Daoy (cell line): ENCODE measurements at places on chromosomes 13 and 19.

GRCh38 chr13:96819375-96819774 is 174.9 kb downstream of the OXGR1 start:
- DNase-seq, result no peak

- no peak for DNase-seq
Observed at GRCh38 chr13:37889820-37890219, 20.2 kb upstream of the TRPC4 start.

DNA sequence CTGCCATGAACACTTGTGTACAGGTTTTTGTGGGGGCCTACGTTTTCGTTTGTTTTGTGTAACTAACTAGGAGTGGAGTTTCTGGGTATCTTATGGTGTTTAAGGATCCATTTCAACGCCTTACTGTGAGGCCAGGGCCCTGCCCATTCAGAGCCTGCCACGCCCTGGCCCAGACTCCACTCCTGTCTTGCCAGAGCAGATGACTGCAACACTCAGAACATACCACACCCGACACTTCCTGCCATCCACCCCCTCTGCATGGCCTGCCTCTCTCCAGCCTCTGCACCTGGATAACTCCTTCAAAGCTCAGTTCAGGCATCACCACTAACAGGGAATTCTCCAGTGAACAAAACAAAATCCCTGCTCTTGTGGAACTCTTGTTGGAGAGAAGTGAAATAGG is 43.2 kb downstream of the RGCC start:
- DNase-seq, result peak; percentile 19

GRCh38 chr13:103386341-103386740 is 320.1 kb upstream of the SLC10A2 start:
- DNase-seq, result peak; percentile 65

GRCh38 chr13:112968380-112968909 is 569 bp upstream of the MCF2L start:
- peak; percentile 32 for DNase-seq

DNA sequence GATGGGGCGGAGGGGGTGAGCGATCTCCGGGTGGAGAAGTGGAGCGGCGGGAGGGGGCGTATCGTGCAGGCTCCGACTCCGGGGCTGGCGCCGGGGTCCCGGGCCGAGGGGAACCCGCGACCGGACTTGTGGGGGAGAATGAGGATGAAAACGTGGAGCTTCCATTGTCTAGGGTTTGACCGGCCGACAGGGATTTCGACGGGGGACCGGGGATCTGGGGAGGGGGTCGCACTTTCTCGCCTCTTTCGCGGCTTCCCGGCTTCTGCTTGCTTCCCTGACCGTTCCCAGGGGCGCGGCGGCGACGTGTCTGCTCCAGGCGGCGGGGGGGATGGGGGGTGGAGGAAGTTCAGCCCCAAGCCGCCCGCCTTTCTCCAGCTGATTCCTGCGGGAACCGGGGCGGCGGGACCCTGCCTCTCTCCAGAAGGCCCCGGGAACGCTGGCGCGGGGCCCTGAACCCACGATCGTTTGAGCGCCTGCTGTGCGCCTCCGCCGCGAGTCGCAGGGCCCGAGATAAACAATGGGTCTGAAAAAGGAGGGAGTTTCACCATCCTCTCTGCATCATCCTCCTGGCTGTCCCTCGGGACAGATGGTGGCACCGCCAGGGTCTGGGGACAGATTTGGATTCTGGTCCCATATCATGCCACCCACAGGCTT is 790 bp downstream of the TPM4 start:
- DNase-seq, result no peak

DNA sequence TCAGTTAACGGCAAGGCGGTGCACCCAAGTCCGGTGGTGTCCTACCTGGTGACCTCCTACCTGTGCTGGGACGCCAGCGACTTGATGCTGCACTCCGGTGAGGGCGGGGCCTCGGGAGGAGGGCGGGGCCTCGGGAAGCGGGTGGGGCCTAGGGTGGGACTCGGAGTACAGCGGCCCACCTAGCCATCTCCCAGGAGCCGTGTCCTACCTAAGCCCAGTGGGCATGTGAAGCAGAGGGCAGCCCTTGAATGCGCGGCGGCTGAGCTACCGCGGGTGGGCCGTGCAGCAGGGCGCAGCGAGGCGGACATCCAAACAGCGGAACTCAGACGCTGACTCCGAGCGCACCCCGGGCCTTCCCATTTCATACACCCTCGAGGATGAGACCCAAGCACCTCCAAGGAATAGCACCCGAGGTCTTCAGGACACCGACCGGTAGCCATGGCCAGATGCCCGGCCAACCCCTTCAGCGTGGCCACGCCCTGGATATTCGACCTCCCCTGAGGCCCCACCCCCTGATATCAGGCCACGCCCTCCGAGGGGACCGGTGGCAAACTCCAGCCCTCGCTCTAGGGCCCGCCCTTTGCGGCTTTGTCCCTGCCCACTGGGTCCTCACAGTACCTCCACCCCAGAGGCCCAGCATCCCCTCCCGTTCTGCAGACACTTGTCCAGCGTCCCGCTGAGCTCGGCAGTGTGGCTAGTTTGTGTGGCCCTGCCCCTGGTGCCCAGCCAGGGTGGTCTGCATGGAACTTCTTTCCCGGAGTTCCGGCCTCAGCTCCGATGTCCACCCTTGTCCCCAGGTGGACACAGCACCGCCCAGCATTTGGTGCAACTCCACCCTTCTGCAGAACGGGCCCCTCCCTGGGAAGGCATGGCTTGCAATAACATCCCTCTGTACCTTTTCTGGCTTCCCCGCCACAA is 5.4 kb downstream of the KLK1 start:
- peak; percentile 79 for DNase-seq

- DNase-seq, result peak; percentile 13
Observed at GRCh38 chr13:74026753-74027152, 107.5 kb downstream of the KLF12 start.

DNA sequence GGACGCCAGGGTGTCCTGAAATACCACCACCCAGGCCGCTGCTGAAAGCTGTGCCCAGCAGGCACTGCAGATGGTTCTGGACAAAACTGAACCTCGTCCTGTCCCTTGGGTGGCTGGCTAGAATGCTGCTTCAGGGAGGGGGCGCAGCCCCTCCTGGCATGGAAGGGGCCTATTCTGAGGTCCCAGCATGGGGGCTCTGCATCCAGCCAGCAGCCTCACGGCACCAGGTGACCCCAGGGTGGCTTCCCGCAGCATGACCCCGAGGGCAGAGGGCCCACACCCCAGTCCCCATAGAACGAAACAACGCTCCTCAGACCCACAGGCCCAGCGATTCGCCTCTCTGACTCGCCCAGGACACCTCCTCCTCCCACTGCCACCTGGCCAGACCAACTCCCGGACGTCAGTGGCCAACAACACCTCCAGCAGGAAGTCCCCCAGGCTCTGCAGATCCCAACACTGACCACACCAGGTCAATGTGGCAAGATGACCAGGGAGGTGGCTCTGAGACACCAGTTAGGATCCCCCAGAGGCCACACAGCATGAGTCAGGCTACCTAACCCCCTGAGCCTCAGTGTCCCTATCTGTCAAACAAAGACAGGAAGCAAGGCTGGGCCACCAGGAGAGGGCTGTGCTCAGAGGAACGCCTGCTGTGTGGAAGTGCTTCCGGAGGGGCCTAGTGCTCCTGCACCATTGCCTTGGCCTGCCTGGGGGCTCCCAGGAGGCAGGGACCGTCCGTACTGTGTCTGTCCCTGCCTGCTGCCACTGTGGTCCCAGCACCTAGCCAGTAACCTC is 6.1 kb downstream of the MKNK2 start:
- no peak for DNase-seq

GRCh38 chr19:46915386-46915785 is 54.6 kb downstream of the ARHGAP35 start:
- DNase-seq, result no peak

DNA sequence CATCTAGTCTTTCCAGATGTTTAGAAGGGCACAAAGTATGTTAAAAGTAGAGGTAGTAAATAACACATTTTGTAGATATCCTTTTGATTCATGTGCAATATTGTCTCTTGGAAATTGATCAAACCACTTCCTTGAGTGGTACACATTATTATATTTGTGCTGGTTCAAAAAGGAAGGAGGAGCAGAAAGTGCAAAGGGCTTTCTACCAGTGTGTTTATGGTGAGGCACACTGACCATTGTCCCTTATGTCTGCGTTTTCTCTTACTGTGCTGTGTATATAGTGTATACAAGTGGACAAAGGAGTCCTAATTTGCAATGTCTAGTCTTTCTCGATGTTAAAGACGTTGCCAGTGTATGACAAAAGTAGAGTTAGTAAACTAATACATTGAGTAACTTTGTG is 41.4 kb upstream of the FLT1 start:
- DNase-seq, result no peak
